ENCODE measurements at places on chromosomes 5 and 9.

GRCh38 chr5:56669534-56670483 lies 145.5 kb upstream of the MAP3K1 start:
- DNase-seq, result peak; percentile 16

GRCh38 chr9:93673839-93674334 lies 97.5 kb downstream of the PHF2 start:
- no peak for DNase-seq

- DNase-seq, result no peak
Observed at GRCh38 chr5:161034451-161034850, 182.4 kb upstream of the ATP10B start.

GRCh38 chr9:127093319-127094020 lies 29.0 kb downstream of the ANGPTL2 start:
- no peak for DNase-seq

DNA sequence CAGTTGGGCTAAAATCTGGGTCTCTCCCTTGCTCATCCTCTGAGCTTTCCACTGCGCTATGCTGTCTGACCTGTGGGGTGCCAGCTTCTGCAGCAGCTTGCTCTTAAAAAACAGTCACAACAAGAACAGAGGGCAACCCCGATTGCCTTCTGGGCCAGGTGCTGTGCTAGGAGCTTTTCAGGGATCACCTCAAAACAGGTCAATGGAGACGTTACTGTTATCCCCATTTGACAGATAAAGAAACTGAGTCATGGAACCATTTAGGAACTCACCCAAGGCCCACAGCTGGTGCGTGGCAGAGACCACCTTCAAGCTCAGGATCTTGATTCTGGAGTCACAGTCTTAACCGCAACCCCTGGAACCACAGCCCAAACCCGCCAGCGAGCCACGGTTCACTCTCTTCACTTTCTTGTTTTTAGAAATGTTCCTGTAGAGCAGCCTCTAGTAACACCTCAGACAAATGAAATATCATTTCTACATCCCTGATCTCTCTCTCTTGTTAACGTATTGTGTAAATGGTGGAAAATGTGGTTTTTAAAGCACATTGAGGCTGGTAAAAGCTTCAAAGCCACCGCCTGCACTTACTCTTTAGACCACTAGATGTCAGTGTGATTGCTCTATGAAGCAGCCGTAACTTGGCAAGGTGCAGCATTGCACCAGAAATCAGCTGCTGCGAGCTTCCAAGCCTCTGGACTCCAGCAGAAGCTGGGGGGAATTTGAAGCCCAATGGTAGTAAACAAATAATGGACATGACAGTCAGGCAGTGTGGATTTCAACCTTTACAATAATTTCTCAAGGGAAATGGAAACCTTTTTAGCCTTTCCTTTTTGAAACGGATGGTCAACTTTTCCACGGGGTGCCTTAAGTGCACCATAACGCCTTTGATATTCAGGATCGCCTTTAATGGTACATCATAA lies 1.7 kb downstream of the FYB1 start:
- no peak for DNase-seq

DNA sequence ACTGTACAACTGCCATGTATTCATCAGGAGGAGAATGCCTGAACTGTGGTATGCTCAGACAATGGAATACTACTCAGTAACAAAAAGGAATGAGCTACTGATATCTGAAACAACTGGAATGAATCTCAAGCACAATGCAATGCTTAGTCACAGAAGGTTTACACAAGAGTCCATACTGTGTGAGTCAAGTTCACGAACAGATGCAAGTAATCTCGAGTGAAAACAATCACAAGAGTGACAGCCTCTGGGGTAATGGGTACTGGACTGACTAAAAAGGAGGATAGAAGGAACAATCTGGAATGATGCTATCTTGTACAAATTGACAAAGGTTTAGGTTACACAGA lies 19.5 kb upstream of the GOLGA1 start:
- no peak for DNase-seq

- no peak for DNase-seq
Observed at GRCh38 chr5:180284149-180284548, 7.7 kb downstream of the MAPK9 start.
